Activated CD4-positive, alpha-beta T cell treated with anti-CD3 and anti-CD28 coated beads, Interleukin-2, amount 50 U/mL, for 24 hours (primary cell): ENCODE measurements at places on chromosomes 2 and 18.
A peak's percentile ranks its signal among the peaks of the same experiment; 100 is the strongest.

GRCh38 chr2:14306268-14306861, 326.2 kb upstream of the LRATD1 start:
- DNase-seq: no peak

- DNase-seq: no peak
These were observed 47.1 kb downstream of the SPTBN1 start for GRCh38 chr2:54503192-54503591.

DNA sequence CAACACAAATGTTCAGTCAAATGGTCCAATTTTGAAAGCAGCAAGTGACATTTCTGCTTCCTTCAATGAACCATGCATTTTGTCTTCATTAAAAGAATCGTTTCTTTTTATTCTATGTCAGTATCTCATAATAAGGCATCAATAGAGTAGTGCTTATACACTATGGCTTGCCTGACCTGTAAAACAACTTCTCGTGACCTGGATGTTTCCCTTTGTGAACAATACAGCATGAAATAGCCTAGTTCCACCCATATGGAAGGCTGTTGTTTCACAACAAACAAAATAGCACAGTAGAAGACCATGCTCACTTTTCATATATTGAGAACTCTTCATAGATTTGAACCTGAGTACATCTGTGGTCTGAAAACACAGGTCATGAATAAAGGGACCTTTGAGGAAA, 104.3 kb upstream of the PIK3C3 start:
- DNase-seq: no peak

DNA sequence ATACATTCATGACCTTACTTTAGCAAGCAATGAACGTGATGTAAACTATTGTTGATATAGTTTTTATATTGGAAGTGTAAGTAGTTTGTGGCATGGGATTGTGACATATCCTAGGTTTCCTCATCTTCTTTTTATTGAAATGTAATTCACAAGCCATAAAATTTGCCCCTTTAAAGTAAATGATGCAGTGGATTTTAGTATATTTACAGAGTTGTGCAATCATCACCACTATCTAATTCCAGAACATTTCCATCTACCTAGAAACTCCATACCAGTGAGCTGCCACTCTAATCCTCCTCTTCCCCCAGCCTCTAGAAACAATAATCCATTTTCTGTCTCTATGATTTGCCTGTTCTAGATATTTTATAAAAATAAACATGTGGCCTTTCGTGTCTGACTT, 10.7 kb upstream of the CASP10 start:
- DNase-seq: no peak

- peak; percentile 28 for DNase-seq
These were observed 12.6 kb downstream of the NOP58 start for GRCh38 chr2:202278036-202278760.
